Stimulated activated CD4-positive, alpha-beta T cell treated with anti-CD3 and anti-CD28 coated beads, Interleukin-2, amount 100 ng/mL, for 48 hours (primary cell): ENCODE measurements at places on chromosomes 4 and X.

- no peak for DNase-seq
Measured at GRCh38 chrX:151081016-151081415, 95.4 kb upstream of the GPR50 start.

- no peak for DNase-seq
Measured at GRCh38 chr4:27721193-27721592, 860.6 kb downstream of the STIM2 start.

GRCh38 chr4:148007314-148007760, 275.4 kb downstream of the ARHGAP10 start:
- DNase-seq, result no peak

DNA sequence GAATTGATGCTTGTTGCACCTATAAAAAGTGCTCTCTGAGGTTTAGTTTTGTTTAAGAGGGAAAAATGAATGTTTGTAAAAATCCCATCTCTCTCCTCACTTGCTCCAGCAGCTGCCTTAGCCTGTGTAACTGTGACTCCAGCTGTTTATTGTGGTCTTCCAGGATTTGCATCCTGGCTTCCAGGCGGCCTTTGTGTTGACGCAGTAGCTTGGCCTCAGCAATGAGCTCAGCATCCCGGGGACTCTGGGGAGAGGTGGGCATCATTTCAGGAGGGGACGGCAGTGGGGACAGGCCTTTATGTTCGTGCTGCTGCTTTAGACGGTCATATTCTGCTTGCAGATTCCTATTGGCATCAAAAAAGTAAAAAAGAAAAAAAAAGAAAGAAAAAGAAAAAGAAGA, 75.3 kb upstream of the FTHL17 start:
- no peak for DNase-seq

GRCh38 chr4:139508581-139509237, 47.3 kb downstream of the SETD7 start:
- no peak for DNase-seq

- no peak for DNase-seq
Measured at GRCh38 chr4:37338972-37339371, 94.4 kb downstream of the NWD2 start.

DNA sequence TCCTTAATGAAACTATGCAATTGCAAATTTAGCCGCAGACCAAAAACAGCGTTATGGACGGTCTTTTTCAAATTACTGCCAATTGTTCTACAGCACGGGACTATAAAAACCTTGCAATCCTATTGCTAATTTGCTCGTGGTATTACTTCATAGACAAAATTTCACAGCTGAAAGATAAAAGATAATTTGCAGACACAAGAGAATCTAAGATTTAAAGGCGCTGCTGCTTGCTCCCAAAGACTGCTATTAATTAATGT, 1.4 kb upstream of the CAMK2D start:
- DNase-seq, result no peak

GRCh38 chr4:93152491-93152890, 676.1 kb upstream of the ATOH1 start:
- no peak for DNase-seq

DNA sequence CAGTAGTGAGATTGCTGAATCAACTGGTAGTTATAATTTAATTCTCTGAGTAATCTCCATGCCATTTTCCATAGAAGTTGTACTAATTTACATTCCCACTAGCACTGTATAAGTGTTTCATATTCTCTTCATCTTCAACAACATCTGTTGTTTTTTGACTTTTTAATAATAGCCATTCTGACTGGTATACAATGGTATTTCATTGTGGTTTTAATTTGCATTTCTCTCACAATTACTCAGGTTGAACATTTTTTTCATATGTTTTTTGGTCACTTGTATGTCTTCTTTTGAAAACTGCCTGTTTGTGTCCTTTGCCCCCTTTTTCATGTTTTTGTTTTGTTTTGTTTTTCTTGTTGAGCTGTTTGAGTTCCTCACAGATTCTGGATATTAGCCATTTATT, 880.2 kb downstream of the RAPGEF2 start:
- no peak for DNase-seq

DNA sequence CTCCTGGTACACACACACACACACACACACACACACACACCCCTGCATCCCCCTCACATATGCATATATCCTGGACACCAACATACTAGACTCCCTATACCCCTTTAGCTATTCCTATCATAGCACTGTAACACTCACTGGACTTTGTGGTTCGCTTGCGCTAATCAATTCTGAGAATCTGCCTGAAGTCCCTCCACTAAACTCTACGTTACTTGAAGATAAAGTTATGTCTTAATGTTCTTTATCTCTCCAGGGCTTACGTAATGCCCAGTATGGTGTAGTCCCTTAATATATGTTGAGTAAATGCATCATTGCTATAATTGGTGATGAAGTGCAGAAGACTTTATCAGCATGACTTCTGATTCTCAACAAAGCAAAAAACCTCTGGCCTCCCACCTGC, 32.3 kb downstream of the PTCHD1 start:
- DNase-seq, result no peak

DNA sequence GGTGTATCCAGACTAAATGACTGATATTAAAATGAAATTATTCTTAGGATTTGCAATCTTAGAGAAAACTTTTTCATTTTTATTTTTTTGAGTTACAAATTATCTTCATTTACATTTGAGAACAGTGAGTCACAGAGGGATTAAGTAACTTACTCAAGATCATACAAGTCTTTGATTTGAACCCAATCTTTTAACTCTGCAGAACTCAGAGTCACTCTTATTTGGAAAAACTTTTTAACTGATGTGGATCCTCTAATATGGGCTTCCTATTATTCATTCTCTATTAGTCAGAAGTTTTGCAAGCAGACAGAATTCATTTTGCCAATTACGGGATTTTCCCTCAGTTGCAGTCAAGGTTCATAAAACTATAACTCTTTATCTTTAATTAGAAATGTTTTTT, 20.1 kb downstream of the HPRT1 start:
- DNase-seq, result no peak

GRCh38 chr4:8341691-8342090, 72.1 kb downstream of the HTRA3 start:
- DNase-seq, result no peak

GRCh38 chrX:151711787-151712186, 4.0 kb upstream of the FATE1 start:
- DNase-seq, result no peak
